CD14-positive monocyte (primary cell): ENCODE measurements at places on chromosomes 12 and 14.

DNA sequence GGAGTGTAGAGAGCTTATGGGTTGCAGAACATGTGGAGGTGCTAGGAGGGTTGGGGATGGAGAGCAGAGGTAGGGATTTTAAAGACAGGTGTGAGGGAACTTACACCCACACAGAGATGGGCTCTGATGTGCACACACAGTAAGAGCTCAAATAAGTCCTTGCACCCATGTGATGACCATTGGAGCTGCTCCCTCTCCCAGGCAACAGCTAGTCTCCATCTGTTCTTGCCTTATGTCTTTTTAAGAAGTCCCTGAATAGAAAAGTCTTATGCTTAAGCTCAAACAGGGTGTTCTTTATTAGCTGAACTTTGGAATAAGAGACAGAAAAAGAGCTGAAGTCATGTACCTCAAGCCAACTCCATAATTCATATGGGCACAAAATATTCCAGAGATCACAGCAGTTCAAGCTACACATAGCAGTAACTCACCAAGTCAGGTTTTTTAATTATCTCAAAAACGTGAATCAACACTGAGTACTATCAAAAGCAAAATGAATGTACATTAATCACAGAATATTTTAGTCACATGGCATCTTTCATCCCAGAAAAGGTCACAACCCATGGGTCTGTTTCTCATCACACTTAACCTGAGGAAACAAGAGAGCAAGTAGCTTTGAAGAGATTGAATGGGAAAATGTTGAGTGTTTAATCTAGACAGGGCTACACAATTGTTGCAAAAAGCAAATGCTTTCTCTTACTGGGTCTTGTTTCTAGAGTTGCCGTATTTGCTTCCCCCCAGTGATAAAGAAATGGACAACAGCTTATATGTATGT, 1513.6 kb upstream of the SEL1L start:
- no peak for DNase-seq

GRCh38 chr12:121766290-121767039, 27.0 kb downstream of the RHOF start:
- no peak for DNase-seq

DNA sequence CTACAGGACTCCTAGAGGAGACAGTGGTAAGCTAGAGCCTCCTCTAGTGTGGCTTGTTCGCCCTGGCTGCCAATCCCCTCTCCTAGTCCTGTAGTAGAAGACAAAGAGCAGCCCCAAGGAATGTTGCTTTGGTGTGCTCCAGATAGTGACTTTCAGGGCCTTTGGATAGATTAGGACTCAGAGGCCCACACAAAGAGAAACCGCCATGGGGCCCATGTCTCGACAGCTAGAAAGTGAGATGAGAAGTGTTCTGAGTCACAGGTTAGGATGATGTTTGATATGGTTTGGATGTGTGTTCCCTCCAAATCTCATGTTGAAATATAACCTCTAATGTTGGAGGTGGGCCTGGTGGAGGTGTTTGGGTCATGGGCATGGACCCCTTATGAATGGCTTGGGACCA, 51.8 kb upstream of the JDP2 start:
- no peak for DNase-seq

GRCh38 chr14:60212503-60213371, 36.3 kb upstream of the PPM1A start:
- DNase-seq = no peak

DNA sequence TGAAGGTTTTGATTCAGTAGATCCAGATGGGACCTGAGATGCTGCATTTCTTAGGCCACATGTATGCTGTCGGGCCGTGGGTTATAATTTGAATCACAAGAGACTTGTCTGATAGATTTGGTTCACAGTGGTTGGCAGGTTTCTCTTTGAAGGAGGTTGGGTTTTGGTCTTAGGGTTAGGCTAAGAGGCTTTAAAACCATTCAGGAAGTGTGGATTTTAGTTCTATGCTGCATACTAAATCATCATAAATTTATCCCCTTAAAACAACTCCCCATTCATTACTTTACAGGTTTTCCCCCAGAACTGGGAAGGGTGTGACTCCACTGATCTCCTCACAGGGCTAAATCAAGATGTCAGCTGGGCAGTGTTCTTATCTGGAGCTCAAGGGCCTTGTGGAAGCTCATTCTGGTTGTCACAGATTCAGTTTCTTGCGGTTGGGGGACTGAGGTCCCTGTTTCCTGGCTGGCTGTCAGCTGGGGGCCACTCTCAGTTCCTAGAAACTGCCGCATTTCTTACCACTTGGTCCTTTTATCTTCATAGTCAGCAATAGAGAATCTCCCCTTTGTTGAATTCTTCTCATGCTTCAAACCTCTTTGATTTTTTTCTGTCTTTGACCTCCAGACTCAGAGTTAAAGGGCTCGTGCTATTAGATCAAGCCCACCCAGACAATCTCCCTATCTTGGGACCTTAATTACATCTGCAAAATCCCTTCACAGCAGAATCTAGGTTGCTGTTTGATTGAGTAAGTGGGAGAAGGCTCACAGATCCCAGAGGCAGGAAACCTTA, 20.6 kb upstream of the PCNX1 start:
- peak; percentile 25 for DNase-seq

GRCh38 chr12:68839183-68840147, 31.5 kb downstream of the MDM2 start:
- DNase-seq = no peak

DNA sequence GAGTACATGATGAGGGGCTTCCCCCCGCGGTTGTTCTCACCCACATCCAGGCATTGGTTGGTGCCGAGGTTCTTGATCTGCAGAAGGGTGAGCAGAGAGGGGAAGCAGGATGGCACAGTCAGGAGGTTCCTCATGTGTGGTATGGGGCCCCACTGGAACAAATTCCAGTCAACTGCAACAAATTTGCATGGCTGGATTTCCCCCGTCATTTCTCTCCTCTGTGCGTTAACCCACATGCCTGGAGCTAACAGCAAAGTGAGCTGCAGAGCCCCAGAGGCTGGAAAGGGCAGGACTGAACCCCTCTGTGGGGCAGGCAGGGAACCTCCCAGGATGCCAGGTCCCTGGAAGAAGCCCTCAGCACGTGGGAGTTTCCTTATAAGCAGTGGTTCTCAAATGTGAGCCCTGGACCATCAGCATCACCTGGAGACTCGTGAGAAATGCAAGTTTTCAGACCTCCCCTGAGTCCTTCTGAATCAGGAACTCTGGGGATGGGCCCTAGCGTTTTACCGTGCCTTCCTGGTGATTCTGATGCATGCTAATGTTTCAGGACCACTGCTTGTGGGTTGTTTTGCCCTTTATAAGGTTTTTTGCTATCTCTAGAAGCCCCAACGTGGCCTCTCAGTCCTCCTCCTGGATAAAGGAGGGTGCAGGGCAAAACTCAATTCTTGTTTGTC, 11.0 kb upstream of the CELA1 start:
- DNase-seq = peak; percentile 11

- DNase-seq = peak; percentile 26
Measured at GRCh38 chr12:56658921-56659320, 13.1 kb upstream of the ATP5F1B start.

- no peak for DNase-seq
Measured at GRCh38 chr14:67630938-67631337, 11.2 kb downstream of the ARG2 start.

- DNase-seq = no peak
Measured at GRCh38 chr12:126248871-126249403, 1183.7 kb downstream of the AACS start.

- DNase-seq = no peak
Measured at GRCh38 chr12:122413516-122414404, 8.7 kb downstream of the CLIP1 start.

GRCh38 chr14:22689199-22689598, 45.0 kb upstream of the OR6J1 start:
- peak; percentile 13 for DNase-seq

- DNase-seq = no peak
Measured at GRCh38 chr12:20105943-20106342, 262.4 kb upstream of the PDE3A start.

GRCh38 chr12:104165801-104166200, 27.8 kb upstream of the NFYB start:
- DNase-seq = no peak

DNA sequence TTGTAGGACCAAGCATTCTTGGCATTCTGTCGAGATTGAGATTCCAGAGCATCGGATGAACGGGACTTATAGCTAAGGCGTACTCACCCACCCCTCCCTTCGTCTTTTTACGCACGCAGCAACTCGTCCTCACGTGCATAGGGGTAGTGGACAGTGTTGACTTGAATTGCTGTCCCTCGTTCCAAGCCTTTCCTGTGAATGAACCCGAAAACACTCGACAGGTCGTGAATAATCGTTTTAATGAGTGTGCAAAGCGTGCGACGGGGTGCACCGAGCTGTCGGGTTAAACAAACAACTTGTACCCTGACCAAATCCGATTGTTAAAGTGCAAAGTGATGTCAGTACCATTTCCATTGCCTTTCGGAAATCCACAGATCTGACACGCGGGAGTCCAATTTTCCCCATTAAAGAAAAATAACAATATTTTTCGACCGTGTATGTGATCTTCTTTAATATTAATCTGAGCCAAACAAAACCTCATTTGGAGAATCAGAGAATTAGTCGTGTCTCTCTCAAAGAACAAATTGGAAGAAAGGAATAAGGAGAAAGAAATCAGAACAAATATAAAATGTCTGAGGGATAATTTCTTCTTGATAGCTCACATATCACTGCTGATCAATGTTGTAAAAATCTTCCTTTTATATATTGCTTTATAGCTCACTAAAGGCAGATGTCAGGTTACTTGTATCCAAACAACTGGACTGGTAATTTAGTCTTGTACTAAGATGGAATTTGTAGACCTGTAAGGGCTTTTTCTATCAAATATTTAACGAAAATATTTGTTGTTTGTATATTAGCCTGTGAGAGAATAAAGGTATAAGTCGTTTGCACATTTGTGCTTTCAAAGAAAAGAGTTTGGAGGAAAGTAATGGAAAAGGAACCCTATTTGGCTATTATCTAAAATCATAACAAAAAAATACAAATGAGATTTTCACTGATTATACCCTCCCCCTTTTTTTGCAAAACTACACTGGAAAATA, 11.8 kb downstream of the FOXG1 start:
- no peak for DNase-seq

GRCh38 chr12:85920324-85920947, 46.3 kb downstream of the NTS start:
- DNase-seq = no peak

DNA sequence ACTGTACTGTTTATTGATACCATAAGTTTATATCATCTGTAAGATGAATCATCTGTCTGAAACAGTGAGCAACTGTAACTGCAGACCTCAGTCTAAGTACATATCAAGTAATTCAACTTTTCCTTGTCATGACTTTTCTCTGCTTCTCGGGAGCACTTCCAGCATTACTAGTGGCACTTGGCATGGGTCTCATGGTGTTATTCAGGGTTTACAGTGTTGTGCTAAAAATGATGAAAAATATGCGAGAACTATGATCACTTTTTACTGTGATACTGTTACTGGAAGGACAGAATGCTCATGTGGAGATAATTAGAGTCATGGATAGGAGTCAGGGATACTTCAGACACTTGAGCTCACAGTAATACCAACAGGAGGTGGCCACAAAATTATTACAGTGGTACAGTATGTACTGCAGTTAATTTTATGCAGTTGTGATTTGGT, 8.3 kb downstream of the KTN1 start:
- no peak for DNase-seq

DNA sequence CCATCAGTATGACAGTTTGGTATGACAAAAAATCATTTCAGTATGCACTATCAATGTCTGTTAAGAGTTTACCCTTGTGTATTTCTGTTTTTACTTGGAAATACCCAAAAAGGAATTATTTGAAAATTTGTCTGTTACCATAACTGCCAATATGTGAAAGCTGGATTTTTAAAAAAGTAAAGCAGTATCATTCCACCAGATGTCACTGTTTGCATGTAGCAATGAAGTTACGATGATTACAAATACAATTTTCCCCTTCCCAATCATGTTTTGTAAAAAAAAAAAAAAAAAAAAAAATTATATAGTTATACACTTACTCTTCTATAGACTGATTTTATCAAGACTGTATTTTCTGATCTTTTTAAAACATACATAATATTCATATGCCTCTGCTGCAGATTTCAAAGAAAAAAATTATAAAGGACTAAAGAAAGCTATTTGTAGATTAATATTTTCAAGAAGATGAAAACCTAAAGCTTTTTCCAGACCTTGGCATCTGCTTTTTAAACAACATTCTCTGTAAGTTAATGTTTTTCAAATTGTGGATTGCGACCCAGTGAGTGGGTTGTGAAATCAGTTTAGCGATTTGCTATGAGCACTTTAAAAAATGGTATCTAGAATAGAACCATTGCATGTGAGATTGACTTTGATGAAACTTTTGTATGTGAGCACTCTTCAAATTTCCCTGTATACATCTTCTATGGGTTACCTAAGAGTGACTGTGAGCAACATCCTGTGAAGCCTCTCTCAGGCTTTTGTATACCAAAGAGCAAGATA, 114.2 kb downstream of the TTC6 start:
- DNase-seq = no peak

- DNase-seq = no peak
Measured at GRCh38 chr14:20515846-20516245, 10.5 kb downstream of the RNASE10 start.

- DNase-seq = no peak
Measured at GRCh38 chr12:78035901-78036606, 205.4 kb downstream of the NAV3 start.

- DNase-seq = no peak
Measured at GRCh38 chr12:26044007-26044394, 80.8 kb downstream of the BHLHE41 start.

DNA sequence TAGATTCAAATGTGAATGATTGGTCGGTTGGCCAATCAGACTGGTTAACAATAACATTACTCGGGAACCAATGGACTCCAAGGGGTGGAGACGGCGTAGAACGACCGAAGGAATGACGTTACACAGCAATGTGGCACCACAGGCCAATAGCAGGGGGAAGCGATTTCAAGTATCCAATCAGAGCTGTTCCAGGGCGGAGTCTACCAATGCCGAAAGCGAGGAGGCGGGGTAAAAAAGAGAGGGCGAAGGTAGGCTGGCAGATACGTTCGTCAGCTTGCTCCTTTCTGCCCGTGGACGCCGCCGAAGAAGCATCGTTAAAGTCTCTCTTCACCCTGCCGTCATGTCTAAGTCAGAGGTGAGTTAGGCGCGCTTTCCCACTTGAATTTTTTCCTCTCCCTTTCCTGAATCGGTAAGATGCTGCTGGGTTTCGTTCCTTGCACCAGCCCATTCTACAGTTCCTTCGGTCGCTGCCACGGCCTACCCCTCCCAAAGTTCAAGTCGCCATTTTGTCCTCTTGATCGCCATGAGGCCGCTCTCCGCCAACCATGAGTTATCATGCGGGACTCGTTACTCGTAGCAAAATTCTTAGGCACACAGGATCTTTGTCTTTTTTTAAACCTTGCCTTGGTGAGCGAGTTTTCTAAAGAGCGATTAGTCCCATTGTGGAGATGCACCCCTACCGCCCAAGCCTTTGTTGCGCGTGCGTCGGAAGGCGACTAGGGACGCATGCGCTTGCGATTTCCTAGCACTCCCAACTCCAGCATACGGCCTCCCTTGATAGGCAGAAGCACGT, at the start of gene HNRNPA1:
Gene HNRNPA1, plus strand, starts transcription at position 259 of the 793 bp plus-strand sequence. Its CDS starts 82 bp downstream, at position 341.
- DNase-seq = peak; percentile 100

DNA sequence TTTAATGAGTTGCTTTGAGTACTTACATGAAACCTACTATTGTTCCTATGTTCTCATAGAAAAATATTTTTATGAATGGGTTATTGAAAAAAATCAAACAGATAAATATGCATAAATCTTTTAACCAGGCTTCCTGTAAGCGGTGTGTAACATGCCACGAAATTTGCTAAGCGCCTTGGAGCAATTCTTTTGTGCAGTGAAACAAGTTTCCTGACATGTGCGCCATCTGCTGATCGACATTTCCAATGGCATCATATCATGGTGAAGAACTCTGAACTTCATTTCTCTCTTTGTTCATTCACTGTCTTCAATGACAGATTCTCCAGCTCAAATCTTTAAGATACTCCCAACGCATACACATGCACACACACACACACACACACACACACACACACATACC, 145.6 kb upstream of the NAV3 start:
- no peak for DNase-seq
